Activated CD4-positive, alpha-beta T cell treated with anti-CD3 and anti-CD28 coated beads, Interleukin-2, amount 10 ng/mL, durations not matched to agents 24 days and 14 days (primary cell): ENCODE measurements at places on chromosomes 1 and 21. TPM values are rescaled to one million over a fixed set of nuclear protein-coding genes. Genes with fewer than 3 reads are reported as not detected.

DNA sequence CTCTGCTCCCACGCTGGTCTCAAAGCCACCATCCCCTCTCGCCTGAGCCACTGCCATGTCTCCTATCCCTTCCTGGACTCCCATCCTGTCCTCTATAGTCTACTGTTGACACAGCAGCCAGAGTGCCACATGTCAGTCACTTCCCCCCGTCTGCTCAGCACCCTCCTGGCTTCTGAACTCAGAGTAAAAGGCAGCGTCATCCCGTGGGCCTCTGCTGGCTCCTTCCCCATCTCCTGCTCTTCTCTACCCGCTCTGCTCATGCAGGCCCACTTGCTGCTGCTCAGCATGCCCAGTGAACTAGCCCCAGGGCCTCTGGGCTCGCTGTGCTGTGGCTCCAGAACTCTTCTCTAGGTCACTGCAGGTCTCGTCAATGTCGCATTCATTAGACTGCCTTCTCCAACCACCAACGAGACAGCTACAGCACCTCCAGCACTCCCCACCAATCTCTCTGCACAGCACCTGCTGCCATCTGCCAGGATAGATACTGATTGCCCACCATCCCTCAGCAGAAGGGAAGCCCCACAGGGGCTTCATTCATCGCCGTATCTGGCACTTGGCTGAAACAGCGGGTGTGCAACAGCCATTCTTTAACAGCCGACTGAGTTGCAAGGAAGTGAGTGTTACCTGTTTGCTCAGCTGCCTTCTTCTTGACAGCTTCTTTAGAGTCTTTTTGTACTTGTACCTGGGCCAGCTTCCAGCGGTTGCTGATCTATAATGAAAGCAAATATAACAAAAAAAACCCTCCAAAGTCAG lies 11.8 kb upstream of the SRM start:
- DNase-seq: no peak

GRCh38 chr21:33025489-33026442 lies at the start of gene OLIG2:
OLIG2 (plus strand) TSS chr21:33025935; CDS start chr21:33026863, 928 bp downstream.
- DNase-seq: peak; percentile 62

GRCh38 chr1:29579821-29580425 lies 343.6 kb downstream of the PTPRU start:
- no peak for DNase-seq

DNA sequence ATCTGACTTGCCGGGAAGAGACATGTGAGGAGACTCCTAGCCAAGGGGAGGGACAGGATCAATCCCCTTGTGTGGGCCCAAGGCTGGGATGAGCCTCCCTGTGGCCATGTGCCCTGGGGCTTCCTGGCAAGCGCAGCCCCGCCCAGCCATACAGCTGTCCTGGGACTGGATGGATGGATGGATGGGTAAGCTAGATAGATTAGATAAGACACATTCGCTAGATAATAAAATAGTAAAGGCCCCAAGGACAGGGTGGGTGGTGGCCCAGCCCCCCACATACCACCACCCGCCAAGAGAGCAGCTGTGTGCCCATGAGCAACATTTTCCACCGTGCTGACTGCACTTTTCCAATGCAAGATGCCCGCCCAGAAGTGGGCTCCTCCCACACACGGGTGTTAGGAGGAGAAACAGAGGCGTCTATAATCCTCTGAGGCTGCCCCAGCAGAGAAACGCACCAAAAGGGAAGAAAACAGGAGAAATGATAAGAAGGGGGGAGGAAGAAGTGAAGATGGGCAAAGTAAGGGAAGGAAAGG lies 25.1 kb downstream of the ZBTB17 start:
- peak; percentile 88 for DNase-seq

- peak; percentile 70 for DNase-seq
These were observed 940 bp upstream of the ATAD3A start for GRCh38 chr1:1510912-1511532.

GRCh38 chr1:64686828-64687724 lies 57.8 kb upstream of the RAVER2 start:
- peak; percentile 70 for DNase-seq

GRCh38 chr1:54593571-54594160 lies 29.7 kb downstream of the FAM151A start:
- DNase-seq: no peak

GRCh38 chr1:115495625-115496024 lies 146.1 kb upstream of the VANGL1 start:
- no peak for DNase-seq

- no peak for DNase-seq
These were observed 135.1 kb upstream of the F3 start for GRCh38 chr1:94676686-94677085.

DNA sequence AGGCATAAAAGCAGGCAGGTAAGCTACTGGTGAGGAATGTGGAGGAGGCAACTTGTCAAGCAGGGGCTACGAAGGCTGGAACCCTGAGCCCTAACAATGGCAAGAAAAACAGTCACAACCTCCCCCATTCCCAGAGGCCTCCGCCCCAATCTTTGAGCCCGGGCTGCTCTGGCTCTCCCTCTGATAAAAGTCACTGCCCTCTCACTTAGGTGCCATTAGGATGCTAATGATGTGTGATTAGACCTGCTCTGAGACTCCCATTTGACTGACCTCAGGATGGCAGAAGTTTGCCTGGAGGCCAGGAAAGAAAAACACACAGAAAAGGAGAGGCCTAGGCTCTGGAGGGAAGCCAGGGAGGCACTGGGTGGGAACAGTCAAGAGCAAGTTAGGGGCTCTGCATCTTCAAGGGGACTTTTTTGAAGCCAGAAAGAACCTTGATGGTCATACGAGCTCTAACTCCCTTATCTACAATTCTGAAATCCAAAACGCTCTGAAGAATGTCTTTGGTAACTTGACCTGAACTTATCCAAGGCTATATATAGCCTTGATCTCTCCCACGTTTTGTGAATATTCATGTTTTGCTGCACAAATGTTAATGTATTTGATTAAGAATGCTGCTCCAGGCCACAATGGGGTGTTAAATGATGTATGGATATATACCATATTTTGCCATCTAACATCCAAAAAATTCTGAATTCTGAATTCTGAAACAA lies 98.9 kb downstream of the TRABD2B start:
- no peak for DNase-seq

The RPE65 gene
- total RNA-seq: not detected in 2 replicates

The WNT9A gene
- not detected in 2 replicates for total RNA-seq

The KCNE2 gene
- total RNA-seq: not detected in 2 replicates

The HDGF gene
- total RNA-seq: 360 and 367 TPM in 2 replicates

The LCE6A gene
- total RNA-seq: not detected in 2 replicates
